Astrocyte (in vitro differentiated cells and primary cell): ENCODE measurements at places on chromosomes 3 and 15.

DNA sequence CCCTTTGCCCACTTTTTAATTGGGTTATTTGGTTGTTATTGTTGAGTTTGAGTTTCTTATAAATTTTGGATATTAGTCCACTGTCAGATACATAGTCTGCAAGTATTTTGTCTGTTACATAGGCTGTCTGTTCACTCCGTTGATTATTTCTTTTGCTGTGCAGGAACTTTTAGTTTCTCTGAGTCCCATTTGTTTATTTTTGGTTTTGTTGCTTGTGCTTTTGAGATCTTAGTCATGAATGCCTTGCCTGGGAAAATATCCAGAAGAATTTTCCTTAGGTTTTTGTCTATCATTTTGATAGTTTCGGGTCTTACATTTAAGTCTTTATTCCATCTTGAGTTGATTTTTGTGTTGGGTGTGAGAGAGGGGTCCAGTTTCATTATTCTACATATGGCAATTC lies 254.5 kb downstream of the NLGN1 start:
- DNase-seq = peak; percentile 33
- no peak overlapping the region for H3K27ac ChIP-seq
- no peaks in the 10 kb centered on the region for H3K27me3 ChIP-seq
- no peak overlapping the region for H3K4me3 ChIP-seq

DNA sequence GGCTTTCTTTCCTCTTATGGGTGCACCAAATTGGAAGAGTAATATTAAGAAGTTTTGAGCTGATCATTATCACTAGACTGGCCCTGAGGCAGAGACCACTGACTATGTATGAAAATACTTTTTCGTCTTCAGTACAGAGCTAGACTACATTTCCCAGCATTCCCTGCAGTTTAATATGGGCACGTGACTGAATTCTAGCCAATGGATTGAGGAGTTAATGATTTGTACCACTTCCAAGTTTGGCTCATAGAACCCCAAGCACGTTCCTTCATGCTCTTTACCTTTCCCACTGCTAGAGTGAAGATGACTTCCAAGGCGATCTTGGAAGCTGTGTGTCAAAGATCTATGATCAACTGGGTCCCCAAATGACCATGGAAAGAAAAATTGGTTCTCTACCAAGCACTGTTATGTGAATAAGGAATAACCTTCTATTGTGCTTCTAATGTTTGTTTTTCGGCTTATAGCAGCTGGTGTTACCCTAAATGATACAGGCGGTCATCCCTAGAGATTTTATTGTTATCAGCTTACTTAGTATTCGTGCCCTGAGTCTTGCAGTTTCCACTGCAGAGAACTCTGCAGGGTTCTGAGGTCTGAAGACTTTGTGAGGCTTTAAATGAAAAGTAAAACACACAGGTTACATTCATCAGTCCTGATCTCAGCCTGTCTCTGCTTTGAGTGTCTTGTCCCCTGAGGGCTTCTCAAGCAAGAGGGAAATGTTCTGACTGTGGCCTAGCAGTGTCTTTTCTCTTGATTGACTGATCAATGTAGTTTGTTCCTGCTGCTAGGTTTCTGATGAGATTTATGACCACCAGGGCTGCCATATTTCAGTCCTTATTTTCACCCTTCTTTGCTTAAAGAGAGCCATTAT lies 486.8 kb downstream of the PDCD6IP start:
- H3K27me3 ChIP-seq = no peaks in the 10 kb centered on the region
- DNase-seq = no peak
- no peaks in the 10 kb centered on the region for H3K36me3 ChIP-seq
- H3K4me1 ChIP-seq = no peaks in the 10 kb centered on the region
- no peak overlapping the region for H3K27ac ChIP-seq

DNA sequence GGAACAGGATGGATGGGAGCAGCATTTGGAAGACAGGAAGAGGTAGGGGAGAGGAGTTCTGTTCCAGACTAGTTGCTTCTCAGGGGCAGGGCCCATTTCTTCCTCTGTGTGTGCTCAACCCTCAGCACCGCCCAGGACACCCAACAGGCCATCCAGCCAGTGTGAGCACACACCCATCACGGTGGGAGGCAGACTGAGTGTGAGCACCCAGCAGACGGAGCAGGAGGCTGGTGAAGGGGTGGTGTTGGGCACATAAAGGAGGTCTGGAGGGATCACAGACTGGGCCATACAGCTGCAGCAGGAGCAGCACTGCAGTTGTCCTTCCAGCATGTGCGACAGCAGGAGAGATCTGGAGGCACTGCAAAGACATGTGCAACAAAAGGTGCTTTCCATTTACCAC lies 88.4 kb upstream of the PLXNA1 start:
- H3K4me1 ChIP-seq = no peaks in the 10 kb centered on the region
- H3K27me3 ChIP-seq = no peaks in the 10 kb centered on the region
- H3K36me3 ChIP-seq = no peaks in the 10 kb centered on the region
- DNase-seq = no peak

- H3K27ac ChIP-seq = no peak overlapping the region
- no peak for DNase-seq
- H3K27me3 ChIP-seq = no peaks in the 10 kb centered on the region
- H3K4me1 ChIP-seq = no peaks in the 10 kb centered on the region
- H3K4me3 ChIP-seq = no peak overlapping the region
These were observed 58.7 kb downstream of the MORC1 start for GRCh38 chr3:109059264-109059663.

DNA sequence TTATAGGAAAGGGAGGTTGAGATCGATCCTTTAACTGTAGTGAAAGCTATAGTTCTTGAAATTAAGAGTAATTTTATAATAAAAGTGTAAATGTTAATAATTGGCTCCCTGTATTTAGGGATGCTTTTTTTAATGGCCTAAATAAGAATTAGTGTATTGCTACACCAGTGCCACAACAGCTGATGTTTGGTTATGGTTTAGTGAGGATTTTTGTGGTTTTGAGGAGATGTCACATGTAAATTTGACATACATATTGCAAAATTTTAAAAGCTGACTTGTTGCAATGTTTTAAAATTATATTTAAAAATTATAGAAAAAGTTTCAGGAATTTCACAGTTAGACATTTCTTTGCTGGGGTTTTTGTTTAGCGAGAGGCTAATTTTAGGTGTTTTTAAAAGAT lies 3.9 kb downstream of the TSC22D2 start:
- H3K4me3 ChIP-seq = peak overlapping the region; percentile 97
- DNase-seq = no peak
- H3K4me1 ChIP-seq = peaks cover 16% of the 10 kb centered on the region
- H3K36me3 ChIP-seq = no peaks in the 10 kb centered on the region

DNA sequence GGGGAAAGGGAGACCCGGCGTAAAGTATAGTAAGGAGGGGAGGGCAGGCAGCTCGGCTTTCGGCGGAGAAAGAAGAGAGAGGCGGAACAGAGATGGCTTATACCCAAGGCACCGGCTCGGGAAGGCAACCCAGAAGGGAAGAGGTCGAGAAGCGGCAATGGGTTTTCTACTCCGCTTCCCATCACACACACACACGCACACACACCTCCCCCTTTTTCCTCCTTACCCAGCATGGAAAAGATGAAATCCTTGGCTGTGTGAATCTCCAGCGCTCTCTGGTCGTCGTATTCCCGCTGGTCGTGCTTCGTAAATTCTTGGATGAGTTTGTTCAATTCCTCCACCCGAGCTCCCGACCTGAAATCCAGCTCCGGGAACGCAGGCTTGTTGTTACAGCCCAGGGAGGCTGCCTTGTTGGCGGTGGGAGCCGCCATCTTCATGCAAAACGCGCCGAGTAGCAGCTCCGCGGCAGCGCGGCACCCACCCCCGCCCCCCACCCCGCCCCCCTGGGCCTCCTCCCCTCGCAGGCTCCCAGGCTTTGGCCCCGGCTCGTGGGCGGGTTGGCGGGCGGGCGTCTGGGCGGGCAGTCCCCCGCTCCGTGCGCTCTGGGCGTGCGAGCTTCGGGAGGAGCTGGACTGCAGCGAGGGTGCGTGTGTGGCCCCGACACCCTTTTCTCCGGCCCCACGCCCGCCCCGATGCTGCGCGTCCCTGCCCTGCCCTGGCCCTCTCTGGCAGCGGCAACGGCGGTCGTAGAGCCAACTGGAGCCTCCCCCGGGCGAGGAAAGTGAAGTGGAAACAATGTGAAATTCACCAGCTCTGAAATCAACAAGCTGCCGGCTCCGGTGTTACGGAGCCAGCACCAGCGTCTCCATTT lies at the start of gene MB21D2:
TSS of gene MB21D2 (minus strand) at position 453 of the 871 bp plus-strand sequence. CDS start at position 437, 16 bp downstream.
- H3K27ac ChIP-seq = peak within 1 kb of the TSS; percentile 96
- peak within 1 kb of the TSS; percentile 99 for H3K4me3 ChIP-seq
- H3K4me1 ChIP-seq = peaks cover 14% of the 10 kb centered on the region
- peak; percentile 73 for DNase-seq
- H3K36me3 ChIP-seq = no peaks in the 10 kb centered on the region
- no peaks in the 10 kb centered on the region for H3K27me3 ChIP-seq

DNA sequence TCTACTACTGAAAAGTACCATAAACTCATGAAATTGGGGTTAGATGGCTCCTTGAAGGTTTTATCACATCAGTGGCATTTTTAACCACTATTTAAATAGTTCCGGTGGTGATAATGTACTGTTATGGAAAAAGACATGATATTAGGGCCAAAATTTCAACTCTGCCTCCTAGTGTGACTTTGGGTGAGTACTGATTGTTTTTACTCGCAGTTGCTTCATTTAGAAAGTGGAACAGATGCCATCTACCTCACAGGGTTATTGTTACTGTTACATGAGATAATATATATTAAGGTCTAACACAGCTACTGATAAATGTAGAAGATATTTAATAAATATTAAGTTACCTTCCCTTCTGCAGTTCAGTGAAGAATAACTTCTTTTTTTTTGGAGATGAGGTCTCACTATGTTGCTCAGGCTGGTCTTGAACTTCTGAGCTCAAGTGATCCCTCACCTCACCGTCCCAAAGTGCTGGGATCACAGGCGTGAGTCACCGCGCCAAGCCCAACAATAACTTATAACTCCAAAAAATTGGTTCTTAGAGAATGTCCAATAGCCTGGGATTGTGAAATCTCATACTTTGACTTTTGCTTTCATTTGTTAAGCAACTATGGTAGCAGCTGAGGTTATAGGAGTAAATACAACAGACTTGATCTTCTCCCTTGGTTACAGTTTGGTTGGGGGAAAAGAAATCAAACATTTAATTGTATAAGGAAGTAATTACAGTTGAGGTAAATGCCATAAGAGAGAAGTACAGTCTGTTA lies 48.3 kb downstream of the MEF2A start:
- peaks cover 3% of the 10 kb centered on the region for H3K4me1 ChIP-seq
- no peak overlapping the region for H3K4me3 ChIP-seq
- no peak for DNase-seq

DNA sequence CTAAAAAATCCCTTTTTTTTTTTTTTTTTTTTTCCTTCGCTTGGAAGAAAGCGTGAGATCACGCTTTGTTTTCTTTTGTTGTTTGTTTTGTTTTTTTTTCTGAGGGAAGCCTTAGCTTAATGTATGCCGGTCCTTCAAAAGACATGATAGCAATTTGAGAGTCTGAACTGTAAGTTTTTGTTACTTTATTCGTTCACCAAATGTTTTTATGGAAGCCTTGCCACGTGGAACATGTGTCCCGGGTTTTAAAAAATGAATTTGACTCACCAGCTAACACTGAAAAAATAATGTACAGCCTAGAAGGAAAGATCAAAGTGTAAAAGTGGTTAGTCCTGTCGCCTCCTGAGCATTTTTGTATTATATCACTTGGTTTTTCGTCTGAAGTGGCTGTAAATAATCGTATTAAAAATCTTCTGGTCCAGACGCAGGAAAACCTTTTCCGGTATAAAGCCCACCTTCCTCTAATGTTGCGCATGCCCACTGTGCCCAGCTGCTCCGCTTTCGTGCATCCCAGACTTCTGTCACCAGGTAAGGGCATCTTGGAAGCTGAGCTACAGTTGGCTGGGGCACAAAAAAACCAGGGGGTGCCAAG lies 795 bp upstream of the MYNN start:
- H3K27me3 ChIP-seq = no peaks in the 10 kb centered on the region
- peaks cover 10% of the 10 kb centered on the region for H3K4me1 ChIP-seq
- peak; percentile 65 for DNase-seq
- H3K27ac ChIP-seq = peak overlapping the region; percentile 99
- H3K4me3 ChIP-seq = peak overlapping the region; percentile 88

GRCh38 chr15:71651750-71652186 lies 158.6 kb upstream of the NR2E3 start:
- H3K27ac ChIP-seq = no peak overlapping the region
- H3K27me3 ChIP-seq = no peaks in the 10 kb centered on the region
- no peak overlapping the region for H3K4me3 ChIP-seq
- DNase-seq = peak; percentile 56
- no peaks in the 10 kb centered on the region for H3K4me1 ChIP-seq

DNA sequence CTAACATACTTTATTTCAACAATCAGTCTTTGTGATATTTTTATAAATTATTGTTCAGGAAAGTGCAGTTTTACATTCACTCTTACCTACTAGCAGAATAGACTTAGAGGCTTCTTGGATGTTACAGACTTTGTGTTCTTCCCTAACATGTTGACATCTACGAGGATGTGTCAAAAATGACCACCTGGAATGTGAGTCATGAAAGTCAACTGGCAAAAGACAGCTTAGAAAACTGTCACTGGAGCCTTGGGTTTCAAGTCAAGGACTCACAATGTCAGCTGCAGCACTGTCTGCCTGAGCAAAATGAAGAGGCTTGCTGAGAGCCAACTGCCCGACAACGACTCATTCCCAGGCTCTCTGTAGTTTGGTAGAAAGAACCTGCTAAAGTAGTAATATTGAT lies 91.5 kb downstream of the CERS3 start:
- no peaks in the 10 kb centered on the region for H3K27me3 ChIP-seq
- no peaks in the 10 kb centered on the region for H3K36me3 ChIP-seq
- no peaks in the 10 kb centered on the region for H3K4me1 ChIP-seq

DNA sequence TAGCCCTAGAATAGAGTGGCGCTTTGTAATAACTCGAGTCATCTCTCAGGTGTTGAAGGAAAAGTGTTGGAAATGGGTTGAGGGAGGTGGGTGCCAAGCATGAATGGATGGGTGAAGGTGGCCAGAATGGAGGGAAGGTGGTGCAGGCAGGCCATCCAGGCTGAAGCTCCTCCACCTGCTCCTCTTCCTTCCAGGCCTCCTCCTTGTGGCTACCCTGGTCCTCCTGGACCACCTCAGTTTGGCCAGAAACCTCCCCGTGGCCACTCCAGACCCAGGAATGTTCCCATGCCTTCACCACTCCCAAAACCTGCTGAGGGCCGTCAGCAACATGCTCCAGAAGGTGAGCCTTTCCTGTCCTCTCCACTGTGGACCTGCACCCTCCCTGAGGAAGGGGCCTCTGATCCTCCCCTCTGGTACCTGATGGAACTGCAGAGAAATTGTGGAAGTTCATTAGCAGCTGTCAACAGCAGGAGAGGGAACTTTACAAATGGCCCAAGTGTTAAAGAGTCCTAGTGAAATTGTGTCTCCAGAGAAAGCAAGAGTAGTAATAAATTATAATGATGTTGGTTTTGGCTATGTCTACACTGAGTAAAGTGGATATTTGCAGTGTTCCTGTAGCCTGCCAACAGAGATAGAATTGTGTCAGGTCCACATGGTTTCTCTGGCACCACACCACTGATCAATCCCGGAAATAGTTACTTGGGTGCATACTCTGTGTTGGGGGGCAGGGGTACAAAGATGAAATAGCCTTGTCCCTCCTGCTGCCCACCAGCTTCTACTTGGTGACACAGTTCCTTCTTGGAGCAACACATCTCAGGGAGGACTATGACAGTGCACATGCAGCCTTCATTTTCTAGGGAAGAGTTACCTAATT lies 1.6 kb downstream of the IL12A start:
- no peak for DNase-seq
- H3K27me3 ChIP-seq = no peaks in the 10 kb centered on the region
- peaks cover 7% of the 10 kb centered on the region for H3K4me1 ChIP-seq
- H3K4me3 ChIP-seq = no peak overlapping the region

GRCh38 chr3:69118555-69118954 lies 3.8 kb downstream of the LMOD3 start:
- H3K4me1 ChIP-seq = peaks cover 3% of the 10 kb centered on the region
- no peak overlapping the region for H3K27ac ChIP-seq
- H3K4me3 ChIP-seq = no peak overlapping the region

- H3K4me1 ChIP-seq = no peaks in the 10 kb centered on the region
- no peak overlapping the region for H3K4me3 ChIP-seq
- no peaks in the 10 kb centered on the region for H3K27me3 ChIP-seq
- no peaks in the 10 kb centered on the region for H3K36me3 ChIP-seq
These were observed 230.5 kb downstream of the MFSD1 start for GRCh38 chr3:159032311-159032710.
